Hypothalamus (tissue), 51 donors: ENCODE measurements at places on chromosomes 12 and 14.

DNA sequence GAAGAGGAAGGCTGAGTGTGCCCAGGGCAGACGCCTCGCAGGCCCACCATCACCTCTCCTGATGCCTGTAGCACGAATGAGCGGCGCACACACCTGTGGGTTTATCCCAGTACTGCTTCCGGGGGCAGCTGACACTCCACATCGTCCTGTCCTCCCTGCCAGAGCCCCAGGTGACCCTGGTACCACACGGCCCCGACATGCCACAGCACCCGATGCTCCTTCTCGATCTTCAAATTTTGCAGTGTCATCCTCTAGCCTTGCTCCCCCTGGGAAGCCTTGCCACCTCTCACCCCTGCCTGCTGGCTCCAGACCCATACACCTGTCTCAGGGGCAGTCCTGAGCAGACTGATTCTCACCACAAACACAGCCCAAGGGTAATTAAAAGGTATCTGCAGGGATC, 40.6 kb downstream of the ANO2 start:
- DNase-seq, result no peak

DNA sequence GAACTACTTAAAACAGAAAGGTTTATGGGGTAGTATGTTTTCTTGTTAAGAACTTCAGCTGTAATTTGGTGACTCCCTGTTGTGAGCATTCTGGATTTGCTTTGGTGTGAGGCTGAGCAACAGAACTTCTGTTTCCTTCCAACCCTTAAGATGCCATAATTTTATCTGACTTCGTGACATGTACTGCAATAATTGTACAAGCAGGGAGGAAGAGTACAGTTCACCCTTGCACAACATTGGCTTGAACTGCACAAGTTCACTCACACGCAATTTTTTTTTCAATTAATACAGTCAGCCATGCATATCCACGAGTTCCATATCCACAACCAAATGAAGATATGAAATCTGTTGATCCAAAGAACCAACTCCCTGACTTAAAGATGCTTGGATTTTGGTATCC, 42.9 kb upstream of the ANKS1B start:
- no peak for DNase-seq

- DNase-seq, result no peak
Observed at GRCh38 chr12:109448272-109448671, 28.8 kb downstream of the KCTD10 start.

DNA sequence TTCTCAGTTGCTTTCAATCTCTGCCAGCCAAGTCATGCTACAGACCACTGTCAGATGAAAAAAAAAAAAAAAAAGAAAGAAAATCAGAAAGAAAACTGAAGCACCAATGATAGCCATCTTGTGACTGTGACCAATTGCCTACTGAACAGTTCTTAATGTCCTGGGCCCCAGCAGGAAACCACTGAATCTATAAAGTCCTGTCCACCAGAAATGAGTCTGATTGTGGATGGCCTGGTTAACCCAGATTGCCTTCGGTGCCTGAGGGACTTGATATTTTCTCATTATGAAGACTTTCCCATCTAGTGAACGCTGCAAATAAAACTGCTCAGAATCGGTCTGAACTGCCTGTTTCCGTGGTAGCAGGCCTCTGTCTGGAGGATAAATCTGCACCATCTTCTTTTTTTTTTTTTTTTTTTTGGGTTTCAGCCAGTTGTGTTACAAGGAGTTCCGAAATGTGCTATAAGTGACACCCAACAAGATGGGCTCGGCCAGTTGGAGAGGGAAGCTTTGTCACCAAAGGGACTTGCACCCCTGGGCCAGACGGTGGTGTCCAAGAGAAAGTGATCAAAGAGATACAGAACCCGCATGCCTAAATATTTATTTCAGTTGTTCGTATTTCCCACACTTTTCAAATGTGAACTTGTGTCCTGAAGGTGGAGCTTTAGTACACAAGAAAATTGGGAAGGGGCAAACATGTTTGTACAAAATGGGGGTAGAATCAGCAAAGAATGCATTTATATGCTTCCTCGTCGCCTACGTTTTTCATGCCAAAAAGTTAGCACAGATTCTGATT, 3.0 kb upstream of the PLXNC1 start:
- DNase-seq, result no peak

GRCh38 chr14:53001787-53002378, 51.0 kb upstream of the FERMT2 start:
- no peak for DNase-seq

DNA sequence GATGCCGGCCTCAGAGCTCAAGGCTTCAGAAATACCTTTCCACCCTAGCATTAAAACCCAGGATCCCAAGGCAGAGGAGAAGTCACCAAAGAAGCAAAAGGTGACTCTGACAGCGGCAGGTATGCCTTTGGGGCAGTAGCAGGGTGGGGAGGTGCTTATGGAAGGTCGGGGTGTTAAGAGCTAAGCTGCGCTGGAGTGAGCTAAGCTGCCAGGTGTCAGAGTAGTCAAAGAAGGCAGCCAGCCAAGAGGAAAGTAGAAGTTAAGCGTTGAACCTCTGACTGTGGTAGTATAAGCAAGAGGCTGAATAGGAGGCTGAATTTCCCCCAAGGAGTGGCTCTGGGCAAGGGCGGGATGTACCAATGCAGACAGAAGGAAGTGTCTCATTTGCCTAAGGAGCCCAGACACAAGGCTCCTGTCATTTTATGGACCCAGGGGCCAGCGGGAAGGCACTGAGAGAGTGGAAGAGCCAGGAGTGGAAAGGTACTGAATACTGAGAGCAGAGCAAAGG, 29.2 kb downstream of the DYRK4 start:
- no peak for DNase-seq

GRCh38 chr14:92507174-92507768, 6.3 kb upstream of the RIN3 start:
- no peak for DNase-seq

- DNase-seq, result no peak
Observed at GRCh38 chr14:91810699-91811098, 56.6 kb downstream of the TC2N start.

DNA sequence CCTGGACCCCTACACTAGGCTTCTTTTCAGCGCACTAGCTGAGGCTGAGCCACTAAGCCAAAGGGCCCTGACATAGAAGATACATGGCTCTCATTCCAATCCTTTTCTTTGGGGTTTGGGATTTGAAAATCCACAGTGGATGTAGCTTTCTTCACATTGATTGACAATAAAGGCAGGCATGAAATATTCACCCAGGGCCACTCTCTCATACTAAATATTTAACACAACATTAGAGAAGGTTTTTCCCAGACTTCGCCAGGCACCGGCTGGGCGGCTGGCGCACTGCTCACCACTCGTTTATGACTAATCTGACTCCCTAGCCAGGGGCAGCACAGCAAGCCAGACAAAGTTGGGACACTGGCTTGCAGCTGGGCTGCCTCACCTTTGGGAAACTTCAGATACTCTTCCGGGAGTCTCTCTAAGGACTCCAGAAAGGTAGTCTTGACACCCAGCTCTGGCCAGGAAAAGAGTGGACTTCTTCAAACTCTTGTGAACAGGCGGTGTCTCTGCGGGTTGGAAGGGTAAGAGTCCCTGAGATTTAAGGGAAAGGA, 699 bp upstream of the HOXC11 start:
- DNase-seq, result no peak

GRCh38 chr14:104356738-104357688, 218.6 kb downstream of the KIF26A start:
- no peak for DNase-seq

- no peak for DNase-seq
Observed at GRCh38 chr14:102220031-102220430, 80.3 kb downstream of the WDR20 start.

GRCh38 chr14:92039063-92039718, 668 bp downstream of the TRIP11 start:
- DNase-seq, result no peak

- no peak for DNase-seq
Observed at GRCh38 chr12:120562906-120563305, 18.3 kb downstream of the POP5 start.

GRCh38 chr12:50662116-50662510, 101.8 kb upstream of the ATF1 start:
- no peak for DNase-seq

GRCh38 chr14:33539918-33540357, 410.9 kb downstream of the EGLN3 start:
- no peak for DNase-seq

GRCh38 chr14:21308132-21308478, 28.2 kb downstream of the RPGRIP1 start:
- DNase-seq, result no peak

GRCh38 chr12:118840399-118840798, 140.9 kb upstream of the SRRM4 start:
- DNase-seq, result no peak

GRCh38 chr14:101840649-101841369, 79.3 kb downstream of the PPP2R5C start:
- DNase-seq, result no peak

- no peak for DNase-seq
Observed at GRCh38 chr12:49519574-49519936, 19.3 kb upstream of the KCNH3 start.

DNA sequence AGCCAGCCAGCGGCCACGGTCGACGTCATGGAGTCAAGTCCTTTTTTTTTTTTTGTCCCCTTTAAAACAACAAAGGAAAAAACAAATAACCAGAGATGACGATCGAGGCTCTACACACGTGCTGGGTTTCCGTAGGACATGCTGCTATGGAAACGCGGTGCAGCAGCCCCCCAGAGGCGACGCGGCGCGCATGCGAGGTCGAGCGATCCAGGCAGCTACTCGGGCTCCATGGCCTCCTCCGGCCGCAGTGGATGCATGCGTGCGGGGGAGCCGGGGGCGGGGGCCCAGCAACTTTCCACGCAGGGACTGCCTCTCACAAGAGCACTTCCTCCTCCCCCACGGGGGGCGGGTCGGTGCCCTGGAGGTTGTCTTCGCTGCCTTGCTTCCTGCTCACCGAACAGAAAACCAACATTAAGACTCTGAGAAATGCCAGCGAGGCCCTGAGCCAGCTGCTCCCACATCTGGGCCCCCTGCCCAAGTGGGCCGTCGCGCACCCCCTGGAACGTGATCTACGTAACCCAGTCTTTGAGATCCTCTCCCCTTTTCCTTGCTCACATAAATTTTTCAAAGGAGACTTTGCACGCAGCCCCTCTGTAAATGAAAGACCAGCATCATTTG, 30.7 kb downstream of the P2RX4 start:
- peak; percentile 21 for DNase-seq

GRCh38 chr12:93733358-93733757, 56.2 kb downstream of the CRADD start:
- DNase-seq, result peak; percentile 5
